MV-4-11 (cell line): ENCODE measurements at places on chromosomes 13 and 19.

GRCh38 chr13:103395139-103395538, 328.9 kb upstream of the SLC10A2 start:
- no peak for DNase-seq

DNA sequence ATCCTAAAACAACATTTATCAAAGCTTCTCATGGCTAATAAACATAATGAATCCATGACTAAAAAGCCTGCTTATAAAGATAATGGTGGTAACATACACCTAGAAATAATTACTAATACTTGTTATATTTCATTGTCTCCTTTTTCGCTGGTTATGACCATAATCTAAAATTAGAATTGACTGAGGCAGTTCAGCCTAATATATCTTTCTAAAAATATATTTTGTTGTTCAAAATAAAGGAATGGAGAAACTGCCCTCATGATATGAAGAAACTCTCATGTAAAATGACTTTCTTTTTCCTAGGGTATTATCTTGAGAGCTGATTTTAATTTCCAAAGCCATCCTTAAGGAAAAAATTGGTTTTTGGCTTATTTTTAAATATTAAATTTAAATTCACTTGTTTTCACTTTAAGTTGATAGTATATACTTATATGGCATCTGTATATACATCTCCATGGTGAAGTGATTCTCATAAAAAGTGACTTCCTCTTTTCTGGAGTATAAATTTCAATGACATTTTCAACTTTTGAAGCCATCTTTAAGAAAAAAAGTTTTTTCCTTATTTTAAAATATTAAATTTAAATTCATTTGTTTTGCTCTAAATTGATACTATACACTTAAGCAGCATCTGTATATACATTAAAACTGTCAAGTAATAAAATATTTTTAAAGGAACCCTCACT, 204.6 kb downstream of the VWA8 start:
- peak; percentile 55 for DNase-seq

- DNase-seq, result no peak
These were observed at the start of gene LACC1 for GRCh38 chr13:43879755-43880181. TSS of gene LACC1 (plus strand) at chr13:43879904. CDS start at chr13:43880986, 1,082 bp downstream.

DNA sequence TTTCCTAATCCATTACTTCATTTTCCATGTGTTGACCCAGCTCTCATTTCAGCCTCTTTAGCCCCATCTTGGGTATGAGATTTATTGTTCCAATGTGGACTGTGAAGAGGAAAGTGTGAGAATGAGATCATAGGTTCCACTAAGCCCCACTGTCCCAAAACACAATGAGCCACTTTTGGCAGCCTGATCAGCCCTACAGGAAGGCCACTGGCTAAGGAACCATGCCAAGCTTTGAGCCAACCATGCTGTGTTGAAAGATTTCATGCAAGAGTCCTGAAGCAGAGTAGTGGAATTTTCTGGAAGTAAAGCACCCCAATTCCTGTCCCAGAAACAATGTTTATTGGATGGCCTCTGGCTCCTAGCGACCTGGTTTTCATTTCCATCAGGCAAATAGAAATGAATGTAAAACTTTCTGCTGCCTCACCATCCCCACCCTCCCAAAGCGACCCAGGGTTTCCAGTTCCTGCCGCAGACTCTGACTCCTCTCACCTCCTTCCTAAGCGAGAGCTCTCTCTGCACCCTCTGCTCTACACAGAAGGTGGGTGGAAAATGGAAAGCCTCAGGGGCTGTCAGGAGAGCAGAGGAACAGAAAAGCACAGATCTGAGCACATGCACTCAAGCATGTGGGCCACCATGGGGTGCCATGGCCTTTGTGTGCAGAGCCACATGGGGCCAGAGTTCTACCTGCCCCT, 73.1 kb downstream of the KCTD12 start:
- no peak for DNase-seq

DNA sequence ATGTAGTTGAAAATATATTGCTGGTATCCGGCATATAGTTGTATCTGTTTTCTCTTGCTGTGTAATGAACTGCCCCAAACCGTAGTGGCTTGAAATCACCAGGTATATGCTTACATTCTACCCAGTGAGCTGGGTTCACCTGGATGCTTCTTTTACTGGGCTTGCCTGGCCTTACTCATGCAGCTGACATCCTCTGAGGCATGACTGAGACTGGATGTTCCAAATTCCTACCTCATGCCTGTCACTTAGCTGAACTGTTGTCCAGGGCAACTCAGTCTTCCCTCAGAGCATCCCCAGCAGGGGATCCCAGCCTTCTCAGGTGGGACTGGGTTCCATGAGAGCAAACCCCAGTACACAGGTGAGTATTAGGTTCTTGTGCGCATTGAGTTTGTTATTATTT, 66.8 kb downstream of the IFT88 start:
- DNase-seq, result no peak

GRCh38 chr13:110137680-110138009, 169.3 kb downstream of the COL4A1 start:
- DNase-seq, result no peak

DNA sequence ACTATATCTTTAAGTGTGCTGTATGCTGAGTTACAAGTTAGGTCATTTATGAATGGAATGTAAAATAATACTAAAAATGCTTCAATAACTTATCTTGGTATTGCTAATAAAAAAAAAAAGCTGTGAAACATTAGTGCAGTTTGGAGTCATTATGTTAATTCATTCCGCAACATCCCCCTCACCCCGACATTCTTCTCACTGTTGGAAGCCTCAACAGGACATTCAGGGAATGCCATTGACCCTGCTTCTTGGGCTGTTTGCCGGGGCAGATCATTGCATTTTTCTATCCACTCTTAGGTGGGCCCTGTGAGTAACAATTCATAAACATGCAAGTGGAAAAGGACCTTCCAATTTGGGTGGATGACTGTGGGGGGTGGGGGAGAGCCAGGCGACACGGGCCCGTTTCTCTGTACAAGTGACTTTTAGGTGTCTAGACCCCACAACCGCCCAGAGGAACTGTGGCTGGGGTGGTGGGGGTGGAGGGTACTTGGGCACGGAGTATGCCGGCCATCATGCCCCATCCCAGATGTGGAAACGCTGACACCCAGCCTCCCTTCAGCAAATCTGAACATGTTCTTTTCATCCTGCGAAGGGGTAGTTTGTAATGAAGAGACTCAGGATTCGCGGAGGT, 185.9 kb downstream of the ZNF536 start:
- DNase-seq, result no peak

- DNase-seq, result no peak
These were observed 1021.5 kb downstream of the PCDH9 start for GRCh38 chr13:66208589-66208988.

DNA sequence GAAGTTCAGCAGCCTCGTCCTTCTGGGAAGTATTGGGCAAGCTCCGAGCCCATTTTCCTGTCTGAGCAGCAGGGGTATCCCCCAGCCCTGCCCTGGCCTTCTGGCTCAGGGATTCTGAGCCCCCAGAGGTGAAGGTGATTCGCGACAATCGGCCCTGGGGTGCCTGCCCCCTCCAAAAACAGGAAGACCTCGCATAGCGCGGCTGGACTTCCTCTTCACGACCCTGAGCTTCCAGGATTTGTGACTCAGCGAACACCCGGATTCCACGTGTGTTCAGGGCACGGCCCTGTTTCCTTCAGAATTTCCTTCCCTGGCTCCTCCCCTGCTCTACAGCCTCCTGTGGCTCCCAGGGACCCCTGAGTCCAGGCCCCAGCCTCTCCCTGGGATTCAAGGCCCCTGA, at the start of gene SEMA6B:
Gene SEMA6B (minus strand): TSS at position 116 of the 400 bp plus-strand sequence. CDS start 1,227 bp downstream, outside the sequence.
- peak; percentile 68 for DNase-seq

DNA sequence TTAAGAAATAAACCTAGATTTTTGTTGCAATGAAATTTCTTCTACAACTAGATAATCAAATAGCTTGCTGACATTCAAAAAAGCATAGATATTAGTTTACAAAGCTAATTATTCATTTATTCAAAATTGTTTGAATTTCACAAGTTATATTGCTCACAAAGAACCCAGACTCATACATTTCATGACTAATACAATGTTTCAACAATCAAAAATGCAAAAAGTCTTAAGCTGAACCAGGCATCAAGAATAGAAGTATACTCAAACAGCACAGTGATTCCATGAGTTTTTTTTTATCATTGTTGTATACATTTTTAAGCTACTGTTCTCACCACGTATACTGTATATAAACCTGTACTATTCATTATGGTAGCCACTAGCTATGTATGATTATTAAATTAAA, 51.0 kb downstream of the DIAPH3 start:
- DNase-seq, result no peak

GRCh38 chr19:4556597-4557127, 2.8 kb downstream of the SEMA6B start:
- peak; percentile 34 for DNase-seq

DNA sequence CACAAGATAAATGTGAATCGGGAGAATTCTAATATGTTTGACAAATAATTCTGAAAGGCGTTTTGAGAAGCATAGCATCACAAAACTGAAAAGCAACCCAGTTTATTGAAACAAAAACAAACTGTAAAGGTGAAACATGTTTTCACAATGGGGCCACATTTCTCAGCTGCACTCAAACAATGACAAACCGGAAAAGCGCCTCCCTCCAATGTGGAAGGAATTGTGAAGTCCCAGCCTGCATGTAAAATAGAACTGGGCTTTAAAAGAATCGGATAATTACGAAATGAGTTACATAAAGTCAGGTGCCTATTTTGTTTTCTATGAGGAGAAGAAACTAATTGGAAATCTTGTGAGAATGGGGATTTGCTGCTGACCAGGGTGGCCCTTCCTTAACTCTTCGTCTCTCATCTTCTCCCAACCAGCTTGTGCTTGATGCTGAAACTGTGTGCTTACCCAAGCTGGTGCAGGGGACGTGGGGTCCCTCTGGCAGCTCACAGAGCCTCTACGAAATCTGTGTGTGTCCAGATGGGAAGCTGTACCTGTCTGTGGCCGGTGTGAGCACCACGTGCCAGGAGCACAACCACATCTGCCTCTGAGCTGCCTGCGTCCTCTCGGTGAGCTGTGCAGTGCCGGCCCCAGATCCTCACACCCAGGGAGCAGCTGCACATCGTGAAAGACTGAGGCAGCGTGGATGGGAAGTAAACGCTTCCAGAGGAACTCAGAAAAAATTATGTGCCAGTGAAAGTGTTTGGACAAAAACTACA, 109.4 kb downstream of the SACS start:
- no peak for DNase-seq
